ENCODE measurements at places on chromosomes 6 and 20.

- DNase-seq = no peak
Observed at GRCh38 chr6:140669321-140669720, 1294.9 kb upstream of the CITED2 start.

DNA sequence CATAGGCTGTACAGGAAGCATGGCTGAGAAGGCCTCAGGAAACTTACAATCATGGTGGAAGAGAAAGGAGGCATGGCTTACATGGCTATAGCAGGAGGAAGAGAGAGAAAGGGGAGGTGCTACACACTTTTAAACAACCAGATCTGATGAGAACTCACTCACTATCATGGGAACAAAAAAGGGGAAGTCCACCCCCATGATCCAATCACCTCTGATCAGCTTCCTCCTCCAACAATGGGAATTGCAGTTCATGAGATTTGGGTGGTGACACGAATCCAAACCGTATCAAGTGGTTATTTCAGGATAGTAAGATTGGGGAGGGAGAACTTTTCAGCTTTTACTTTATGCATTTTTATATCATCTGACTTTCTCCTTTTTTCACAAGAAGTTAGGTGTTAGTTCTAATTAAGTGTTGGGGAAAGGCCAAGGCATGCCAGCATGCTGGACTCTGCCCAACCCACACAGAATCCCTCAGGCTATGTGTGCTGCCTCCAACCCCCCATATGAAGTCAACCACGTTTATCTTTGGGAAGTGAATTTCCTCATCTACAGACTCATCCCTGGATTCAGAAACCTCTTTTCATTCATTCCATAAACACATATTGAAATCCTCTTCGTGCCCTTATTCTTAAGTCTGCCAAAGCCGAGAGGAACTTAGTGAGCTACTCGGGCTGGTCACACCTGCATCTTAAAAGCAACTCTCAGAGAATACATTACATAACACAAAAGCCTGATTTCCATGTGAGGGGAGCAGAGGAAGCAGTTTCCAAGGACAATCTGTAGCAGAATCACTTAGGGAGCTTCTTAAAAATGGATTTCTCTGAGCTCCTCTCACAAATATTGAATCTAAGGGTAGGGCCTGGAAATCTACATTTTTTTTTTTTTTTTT lies 16.7 kb upstream of the CLIC5 start:
- no peak for DNase-seq

- DNase-seq = no peak
Observed at GRCh38 chr6:66930559-66931290, 1223.7 kb upstream of the EYS start.

GRCh38 chr20:10992731-10993130 lies 318.9 kb upstream of the JAG1 start:
- DNase-seq = no peak

DNA sequence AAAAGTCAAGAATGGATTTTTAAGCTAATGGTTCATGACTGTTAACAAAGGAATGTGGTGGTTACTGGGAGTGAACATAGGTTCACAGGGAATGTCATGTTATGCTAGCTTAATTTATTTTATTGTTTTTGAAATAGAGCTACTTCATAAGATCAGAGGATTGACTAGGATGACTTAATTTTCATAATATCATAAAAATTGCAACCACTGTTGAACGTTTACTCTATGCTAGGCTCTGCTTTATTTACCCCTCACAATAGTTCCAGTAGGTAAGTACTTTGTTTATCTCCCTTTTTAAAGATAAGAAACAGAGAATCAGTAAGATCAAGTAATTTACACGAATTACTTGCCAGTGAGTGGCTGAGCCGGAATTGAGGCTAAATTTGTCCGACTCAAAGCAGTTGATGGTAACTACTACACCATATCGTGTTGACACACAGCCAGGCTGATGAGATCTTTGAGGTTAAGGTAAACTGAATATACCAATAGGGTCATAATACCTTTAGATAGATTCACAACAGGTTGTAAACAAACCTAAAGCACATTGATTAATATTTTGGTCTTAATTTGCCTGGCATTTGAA lies 194.6 kb upstream of the CITED2 start:
- DNase-seq = no peak

DNA sequence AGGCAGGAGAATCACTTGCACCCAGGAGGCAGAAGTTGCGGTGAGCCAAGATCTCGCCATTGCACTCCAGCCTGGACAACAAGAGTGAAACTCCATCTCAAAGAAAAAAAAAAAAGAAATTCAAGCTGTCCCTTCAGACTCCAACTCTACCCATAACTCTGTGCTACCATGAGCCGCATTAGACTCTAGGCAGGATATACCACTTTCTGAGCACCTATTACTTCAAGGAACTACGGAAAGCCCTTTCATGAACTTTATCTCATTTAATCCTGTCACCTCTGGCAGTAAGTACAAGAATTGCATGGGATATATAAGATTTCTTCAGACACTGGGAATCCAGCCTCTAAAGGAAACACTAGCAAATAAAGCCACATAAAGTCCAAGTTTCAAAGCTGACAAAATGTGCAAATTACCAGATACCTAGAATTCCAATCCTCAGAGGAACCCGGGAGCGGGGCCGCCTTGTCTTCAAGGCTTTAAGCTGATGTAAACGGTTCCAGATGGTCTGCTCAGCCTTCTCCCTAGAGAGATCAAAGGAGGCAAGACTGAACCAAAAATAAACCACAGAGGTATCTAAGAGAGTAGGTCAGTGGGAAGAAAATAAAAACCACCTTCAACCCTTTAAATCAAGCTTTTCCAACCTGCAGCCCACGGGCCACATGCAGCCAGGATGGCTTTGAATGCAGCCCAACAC lies 9.4 kb downstream of the CDK5RAP1 start:
- DNase-seq = no peak

GRCh38 chr20:10236540-10237533 lies 18.2 kb downstream of the SNAP25 start:
- DNase-seq = no peak

DNA sequence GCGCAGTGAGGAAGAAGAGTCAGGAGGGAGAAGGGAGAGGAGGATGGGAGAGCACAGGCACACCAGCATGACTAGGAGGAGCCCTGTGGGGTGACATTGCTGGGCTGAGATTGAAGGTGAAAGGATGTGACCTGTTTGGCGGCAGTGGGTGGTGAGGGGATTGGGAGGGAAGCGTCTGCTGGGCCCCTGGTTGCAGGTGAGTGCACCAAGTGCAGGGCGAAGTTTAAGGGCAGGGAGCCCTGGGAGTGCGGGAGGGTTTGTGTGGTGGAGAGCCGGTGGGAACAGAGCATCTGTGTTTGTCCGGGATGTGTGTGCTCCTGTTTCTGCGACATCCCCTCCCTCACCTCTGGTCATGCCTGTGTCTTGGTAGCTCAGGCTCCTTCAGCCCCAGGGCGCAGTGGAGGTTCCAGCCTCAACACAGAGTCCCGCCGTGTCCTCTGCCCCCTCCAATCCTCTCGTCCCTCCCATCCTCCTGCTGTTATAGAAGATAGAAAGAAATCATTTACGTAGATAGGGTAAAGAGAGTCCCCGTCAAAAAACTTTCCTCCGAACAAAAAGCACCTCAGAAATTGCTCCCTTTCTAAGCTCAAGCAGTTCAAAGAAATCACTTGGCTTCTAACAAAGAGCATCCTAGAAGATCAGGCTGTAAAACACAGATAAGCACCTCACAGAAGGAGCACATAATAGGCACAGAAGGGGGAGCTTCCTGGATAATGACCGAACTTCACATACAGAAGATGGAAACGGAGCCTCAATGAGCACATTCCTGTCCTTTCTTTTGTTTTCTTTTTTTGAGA lies 25.0 kb downstream of the ULBP1 start:
- DNase-seq = no peak

DNA sequence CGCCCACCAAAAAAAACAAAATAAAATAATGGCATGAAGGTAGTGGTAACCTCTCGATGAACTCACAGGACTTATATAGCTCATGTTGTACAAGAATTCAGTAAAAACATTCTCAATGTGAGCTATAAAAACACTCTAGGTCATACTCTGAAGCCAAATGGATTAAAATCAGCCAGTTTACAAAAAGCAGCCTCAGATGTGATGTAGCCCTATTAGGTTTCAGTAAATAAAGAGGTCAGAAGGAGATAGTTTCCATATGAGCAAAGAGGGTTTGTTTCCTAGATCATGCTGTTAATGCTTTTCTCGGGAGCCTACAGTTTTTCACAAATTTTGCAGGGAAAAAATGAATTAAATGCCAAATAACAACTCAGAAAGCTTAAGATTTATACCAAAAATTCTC lies 319.5 kb upstream of the HSF2 start:
- DNase-seq = no peak

GRCh38 chr20:63174309-63175037 lies 41.5 kb downstream of the YTHDF1 start:
- no peak for DNase-seq

GRCh38 chr6:36788768-36789167 lies 50.5 kb downstream of the CPNE5 start:
- DNase-seq = no peak

- DNase-seq = no peak
Observed at GRCh38 chr6:163291622-163292021, 122.9 kb upstream of the QKI start.

DNA sequence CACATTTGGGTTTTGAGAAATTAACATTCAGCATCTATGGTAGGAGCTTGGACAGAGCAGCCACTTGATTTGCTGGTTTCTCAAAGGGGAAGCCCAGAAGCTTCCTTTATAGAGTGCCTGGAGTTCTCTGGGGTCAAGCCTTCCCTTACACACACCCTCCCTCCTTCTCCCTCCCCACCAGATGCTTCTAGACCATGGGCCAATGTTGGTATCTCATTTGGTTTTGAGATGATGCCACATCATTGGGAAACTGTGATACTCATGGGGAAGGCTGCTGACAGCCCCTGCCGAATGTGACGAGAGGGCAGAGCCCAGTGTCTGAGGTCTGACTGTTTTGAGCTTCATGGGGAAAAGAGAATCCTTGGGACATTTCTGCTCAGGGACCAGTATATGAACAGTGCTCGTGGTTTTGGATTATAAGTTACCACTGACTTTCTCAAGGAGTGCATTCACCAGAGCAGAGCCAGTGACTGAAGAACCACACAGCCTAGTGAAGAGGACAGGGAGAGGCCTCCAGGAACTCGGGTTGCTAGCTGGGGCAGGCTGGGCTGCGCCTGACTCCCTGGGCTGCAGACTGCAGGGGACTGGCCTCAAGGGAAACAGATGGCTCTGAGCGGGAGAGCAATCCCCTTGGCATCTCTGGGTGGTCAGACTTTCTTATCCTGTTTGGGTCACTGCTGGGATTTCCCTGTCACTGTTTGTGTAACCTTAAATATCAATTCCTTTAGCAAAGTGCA lies 46.4 kb upstream of the CST5 start:
- DNase-seq = no peak
